ENCODE measurements at places on chromosomes 13 and 19. TPM values are rescaled to one million over a fixed set of nuclear protein-coding genes. Genes with fewer than 3 reads are reported as not detected.

Gene SMARCA4
- 76.2 TPM for total RNA-seq

Gene RAB11B
- total RNA-seq: 61.4 TPM

Gene SLC15A1
- not detected for total RNA-seq

Gene DDA1
- 47.7 TPM for total RNA-seq

Gene CXCL17
- total RNA-seq: not detected

Gene FGF14
- total RNA-seq: not detected

Gene STAP2
- total RNA-seq: 0.97 TPM

Gene FFAR2
- total RNA-seq: not detected

Gene FGF21
- not detected for total RNA-seq

Gene C19orf67
- not detected for total RNA-seq

Gene CBY2
- not detected for total RNA-seq
